ENCODE measurements at places on chromosomes 6 and 20.

DNA sequence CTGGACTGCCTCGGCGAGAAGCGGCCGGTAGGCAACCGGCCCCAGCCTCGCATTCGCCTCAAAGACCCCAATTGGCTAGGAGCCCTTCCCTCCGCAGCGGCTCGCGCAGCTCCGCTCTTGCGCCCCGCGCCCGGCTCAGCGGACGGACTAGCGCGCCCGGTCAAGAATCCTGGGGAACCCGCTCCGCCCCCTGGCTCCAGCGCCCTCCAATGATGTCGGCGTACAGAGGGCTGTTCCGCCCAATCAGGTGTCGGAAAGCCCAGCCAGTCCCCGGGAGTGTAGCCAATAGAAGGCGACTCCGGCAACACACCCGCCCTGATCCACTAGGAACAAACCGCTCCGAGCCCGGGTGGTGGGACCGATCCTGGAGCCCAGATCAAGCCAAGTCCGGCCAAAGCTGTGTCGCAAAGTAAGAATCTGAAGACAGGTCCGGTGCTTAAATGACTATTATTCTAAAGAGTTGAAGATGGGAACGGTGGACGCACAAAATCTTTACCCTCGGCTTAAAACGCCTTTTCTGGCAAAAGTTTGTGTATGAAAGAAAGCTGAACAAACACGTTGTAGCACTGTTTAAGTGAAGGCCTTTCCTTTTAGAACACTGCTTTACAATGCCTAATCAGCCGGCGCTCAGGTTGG is 132.2 kb downstream of the OGFRL1 start:
- peak; percentile 90 for DNase-seq

DNA sequence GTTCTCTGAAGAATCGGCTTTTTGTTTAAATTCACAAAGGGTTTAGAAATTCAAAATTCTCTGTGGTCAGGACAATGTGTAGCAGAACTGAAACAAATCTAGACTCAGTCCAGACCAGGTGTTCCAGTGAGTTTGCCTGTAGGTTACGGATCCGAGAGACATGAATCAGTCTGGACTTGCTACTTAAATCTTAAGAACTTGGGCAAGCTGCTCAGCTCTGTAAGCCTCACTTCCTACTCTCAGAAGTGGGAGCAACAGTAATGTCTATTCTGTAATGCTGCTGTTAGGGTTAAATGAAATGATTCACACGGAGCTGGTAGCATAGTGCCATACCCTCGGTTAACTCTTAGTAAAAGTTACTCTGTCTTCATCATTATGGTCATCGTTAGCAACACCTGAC is 37.7 kb downstream of the HECA start:
- no peak for DNase-seq

GRCh38 chr6:4880363-4880762 is 104.2 kb downstream of the CDYL start:
- DNase-seq: no peak

DNA sequence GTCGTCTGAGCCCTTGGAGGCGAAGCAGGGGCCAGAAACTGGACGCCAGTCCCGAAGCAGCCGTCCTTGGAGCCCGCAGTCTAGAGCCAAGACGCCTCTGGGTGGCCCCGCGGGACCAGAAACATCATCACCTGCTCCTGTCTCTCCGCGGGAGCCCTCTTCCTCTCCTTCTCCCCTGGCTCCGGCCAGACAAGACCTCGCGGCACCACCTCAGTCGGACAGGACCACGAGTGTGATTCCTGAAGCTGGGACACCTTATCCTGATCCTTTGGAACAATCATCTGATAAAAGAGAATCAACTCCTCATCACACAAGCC is 416 bp downstream of the RSPH4A start:
- DNase-seq: no peak

- no peak for DNase-seq
Observed at GRCh38 chr20:199996-200395, 10.5 kb upstream of the DEFB128 start.

All from kidney glomerular epithelial cell (primary cell).